Activated CD4-positive, alpha-beta T cell treated with anti-CD3 and anti-CD28 coated beads for 36 hours (primary cell): ENCODE measurements at places on chromosomes 5 and 9.
A peak's percentile ranks its signal among the peaks of the same experiment; 100 is the strongest.

DNA sequence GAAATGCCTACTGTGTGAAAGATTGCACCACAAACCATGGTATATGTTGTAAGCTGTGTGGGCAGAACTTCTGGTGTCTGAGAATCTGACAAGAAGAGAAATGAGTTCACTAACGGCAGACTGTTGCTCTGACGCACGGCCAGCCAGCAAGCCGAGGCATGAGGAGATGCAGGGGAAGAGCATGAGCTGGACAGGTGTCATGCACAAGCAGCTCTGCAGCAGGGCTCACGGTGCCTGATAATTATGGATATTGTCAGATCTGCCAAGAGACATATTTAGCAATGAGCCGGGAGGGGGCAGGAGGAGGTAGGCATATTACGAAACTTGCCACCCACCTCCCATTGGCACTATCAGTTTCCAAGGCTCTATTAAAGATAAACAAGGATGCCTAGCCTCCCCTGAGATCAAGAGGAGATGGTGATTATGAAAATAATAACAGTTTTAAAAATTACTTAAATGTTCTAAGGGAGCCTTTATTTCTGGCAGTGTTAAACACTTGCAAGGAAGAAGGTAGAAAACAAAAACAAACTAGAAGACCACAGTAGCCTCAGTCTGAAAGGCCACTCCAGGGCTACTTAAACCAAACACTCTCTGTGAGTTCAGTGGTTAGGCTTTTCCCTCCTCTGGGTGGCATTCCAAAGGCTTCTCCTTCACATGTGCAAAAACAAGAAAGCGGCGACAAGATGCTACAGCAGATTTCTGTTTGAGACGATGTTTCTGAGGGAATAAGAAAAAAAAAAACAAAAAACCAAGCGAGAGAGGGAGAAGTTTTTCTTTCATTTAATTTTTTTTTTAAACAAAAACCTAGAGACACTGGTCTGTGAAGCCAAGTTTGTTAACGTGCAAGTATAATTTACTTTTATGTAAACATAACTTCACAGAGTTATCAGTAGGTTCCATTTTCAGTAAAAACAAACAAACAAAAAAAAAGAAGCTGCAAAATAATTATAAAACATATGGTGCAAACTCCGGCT is 339.5 kb downstream of the BNC2 start:
- DNase-seq, result no peak

DNA sequence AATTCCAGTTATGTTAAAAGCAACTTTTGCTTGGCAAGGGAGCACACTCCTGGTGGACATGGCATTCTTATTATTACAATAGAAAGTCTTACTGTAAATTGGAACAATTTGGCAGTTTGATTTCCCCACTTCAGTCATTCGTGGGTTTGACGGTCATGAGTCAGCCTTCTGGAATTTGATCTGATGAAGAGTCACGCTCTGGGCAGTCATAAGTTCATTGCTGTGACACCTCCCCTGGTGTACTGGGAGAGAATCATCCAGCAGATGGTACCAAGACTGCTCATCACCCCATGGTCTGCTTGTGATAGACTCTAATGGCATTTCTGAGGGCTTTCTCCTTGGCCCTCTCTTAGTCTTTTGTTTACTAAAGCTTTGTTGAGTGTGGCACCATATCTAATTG is 53.8 kb downstream of the GLRA1 start:
- DNase-seq, result no peak

DNA sequence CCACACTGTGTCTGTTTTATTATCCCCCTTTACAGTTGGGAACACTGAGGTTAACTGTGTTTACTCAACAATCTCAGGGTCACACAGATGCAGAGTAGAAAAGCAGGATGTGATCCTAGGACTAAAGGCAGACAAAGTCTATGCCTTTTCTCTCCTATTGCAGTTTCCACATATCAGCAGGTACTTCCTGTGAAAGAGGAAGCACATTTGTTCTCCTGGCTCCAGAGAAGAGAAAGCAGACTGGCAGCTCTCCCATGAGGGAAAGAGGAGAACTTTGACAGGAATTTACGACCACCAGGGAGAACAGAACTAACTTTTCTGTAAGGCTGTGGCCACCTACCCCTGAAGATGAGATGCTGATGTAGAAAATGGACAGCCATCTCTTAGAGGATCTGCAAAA is 84.2 kb upstream of the TNC start:
- DNase-seq, result no peak

DNA sequence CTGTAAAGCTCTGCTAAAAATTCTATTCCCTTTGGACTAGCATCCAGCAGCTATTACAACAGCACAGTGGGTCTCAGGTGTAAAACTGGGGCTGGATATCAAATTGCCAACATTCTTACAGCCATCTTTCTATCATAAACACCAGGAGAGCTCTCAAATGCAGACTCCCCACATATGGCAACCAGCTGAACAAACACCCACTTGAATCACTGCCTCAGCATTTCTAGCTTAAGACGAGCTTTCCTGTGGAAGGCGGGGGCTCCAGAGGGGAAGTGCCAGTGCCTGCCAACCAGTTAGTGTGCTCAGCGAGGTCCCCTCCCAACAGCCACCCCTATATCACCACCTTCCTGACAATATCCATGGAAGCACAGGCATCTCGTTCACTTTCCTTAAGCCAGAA is 62.2 kb downstream of the IPPK start:
- DNase-seq, result no peak

- DNase-seq, result no peak
These were observed 126.2 kb upstream of the PCA3 start for GRCh38 chr9:76638001-76638400.

DNA sequence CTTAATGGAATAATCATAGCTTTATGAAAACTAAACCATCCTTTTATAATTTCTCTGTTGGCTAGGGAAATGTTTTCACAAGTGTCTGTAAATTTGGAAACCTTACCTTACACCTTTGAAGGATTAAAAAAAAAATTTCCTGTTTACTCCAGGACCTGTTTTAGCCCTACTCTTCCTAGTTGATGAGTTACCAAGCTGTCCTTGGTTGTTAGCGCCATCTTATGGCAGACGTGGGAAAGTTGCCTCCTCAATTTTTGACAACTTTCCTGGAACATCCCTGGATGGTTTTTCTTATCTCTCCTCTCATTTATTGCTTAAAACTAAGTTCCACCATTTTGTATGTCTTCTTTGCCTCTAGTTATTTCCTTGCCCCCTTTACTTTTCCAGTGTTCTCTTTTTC is 25.7 kb downstream of the ZSWIM6 start:
- DNase-seq, result peak; percentile 50

- no peak for DNase-seq
These were observed 38.0 kb downstream of the KCNV2 start for GRCh38 chr9:2755285-2755684.

- DNase-seq, result peak; percentile 24
These were observed at the start of gene TLX3 for GRCh38 chr5:171308453-171309275. Gene TLX3 (plus strand): TSS chr5:171309248. CDS start chr5:171309366, 118 bp downstream.

DNA sequence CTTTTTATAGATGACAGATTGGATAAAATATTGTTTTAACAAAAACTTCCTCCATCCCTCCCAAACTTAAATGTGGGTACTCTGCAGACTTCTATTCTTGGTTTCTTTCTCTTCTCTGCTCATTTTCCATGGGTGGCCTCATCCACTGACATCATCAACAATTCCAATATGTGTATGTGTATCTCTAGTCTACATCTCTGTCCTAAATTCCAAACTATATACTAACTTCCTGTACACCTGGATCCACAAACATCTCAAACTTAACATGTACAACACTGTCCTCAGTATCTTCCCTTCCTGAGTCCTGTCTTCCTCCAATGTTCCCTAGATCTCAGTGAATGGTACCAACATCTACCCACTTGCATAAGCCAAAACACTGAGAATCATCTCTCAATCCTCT is 28.5 kb upstream of the CDK5RAP2 start:
- no peak for DNase-seq

DNA sequence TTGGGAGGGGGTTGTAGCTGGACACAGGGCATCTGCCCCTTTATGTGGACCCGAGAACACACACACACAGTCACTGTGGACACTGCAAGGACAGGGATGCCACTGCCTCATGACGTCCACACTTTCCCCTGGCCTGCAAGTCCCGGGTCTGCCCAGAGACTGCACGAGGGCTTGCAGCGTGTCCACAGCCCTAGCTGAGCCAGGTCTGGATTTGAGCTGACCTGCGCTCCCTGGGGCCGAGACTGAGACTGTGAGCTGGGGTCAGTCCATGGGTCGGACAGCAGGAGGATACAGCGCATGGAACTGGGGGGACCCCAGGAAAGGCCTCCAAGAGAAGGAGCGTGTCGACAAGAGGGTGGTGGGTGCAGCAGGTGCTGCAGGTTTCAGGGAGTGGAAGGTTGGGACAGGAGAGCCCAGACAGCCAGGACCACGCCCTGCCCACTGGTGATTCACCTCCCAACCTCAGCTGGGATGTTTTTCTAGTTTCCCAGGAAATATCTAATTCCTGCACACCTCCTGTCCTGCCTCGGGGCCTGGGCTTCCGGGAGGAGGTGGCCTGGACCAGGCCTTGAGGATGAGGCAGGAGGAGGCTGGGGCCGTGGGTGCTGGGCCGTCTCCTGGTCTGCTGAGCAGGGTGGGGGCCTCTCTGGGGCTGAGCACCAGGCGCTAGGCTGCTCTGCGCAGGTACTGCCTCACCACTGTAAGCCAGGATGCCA is 806 bp upstream of the RNF224 start:
- no peak for DNase-seq

DNA sequence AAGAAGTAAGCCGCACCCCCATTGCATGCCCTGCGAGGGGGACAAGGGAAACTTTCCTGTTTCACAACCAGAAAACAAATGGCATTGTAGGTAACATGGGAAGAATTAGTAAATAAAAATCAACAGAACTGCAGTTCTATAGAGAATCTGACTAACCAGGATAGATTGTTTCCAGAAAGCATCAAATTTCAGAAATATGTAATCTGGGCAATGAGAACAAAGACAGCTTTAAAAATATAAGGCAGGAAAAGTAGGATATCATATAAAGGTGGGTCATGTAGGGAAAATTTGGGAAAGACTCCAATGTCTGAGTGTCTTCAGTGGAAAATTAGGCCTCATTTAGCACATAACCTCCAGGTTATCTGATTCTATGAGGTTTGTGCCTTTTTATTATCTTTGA is 58.3 kb upstream of the RANBP6 start:
- no peak for DNase-seq

DNA sequence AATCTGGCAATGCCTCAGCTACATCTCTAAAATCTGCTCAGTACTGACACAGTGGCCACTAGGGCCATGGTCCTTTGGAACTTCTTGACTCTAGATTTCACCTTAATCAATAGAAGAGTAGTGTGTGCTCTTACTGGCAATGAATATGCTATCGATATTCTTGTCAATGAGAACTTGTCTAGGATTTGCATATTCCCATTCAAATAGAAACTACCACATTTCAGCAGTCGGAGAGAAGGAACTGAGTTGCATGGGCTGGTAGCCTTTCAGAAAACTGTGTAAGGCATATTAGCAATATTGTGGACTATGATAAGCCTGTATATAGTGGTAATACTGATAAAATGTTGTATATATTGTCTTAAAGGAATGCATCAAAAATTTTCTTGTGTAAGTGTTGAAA is 45.3 kb upstream of the NAA35 start:
- DNase-seq, result no peak

DNA sequence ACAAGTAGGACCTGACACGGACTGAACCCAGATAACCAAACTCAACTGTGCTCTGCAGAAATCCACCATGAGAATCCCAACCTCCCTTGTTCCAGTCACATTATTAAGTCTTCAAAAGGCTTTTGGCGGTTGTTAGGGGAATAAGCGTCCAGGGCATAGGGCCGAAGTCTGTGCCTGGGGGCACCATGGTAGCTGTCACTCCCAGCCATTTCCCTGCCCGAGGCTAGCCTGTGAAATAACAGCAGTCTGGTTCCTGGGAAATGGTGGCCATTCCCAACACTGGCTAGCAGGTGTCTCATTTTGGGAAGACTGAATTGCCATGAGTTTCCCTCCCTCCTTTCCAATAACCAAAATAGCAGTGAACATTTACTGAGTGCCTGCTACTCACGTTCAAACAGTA is 122.2 kb downstream of the CRB2 start:
- no peak for DNase-seq

DNA sequence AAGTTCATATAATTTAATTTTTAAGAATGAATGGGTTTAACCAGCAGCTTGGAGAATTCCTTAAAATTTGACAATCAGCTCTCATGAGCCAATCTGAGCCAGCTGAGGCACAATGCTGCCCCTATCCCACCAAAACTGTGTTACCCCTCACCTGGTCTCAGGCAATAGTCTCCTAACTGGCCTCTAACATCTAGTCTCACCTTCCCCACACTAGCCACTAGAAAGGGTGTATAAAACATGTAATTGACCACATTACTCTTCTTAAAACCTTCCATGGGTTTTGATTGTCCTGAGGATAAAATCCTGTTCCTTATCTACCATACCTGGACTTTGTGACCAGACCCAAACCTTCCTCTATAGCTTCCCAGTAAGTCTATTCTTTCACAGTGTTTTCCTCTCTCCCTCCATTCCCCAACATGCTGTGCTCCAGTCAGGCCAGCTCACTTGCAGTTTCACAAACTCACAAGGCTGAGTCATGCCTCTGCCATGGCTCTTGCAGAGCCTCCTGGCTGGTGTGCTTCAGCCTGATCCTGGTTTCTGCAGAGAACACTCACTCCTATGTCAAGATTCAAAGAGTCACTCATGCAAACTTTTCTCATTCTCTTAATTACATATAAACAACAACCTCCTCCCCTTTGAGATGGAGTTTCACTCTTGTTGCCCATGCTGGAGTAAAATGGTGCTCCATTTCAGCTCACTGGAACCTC is 16.0 kb upstream of the ZCCHC7 start:
- DNase-seq, result peak; percentile 64

DNA sequence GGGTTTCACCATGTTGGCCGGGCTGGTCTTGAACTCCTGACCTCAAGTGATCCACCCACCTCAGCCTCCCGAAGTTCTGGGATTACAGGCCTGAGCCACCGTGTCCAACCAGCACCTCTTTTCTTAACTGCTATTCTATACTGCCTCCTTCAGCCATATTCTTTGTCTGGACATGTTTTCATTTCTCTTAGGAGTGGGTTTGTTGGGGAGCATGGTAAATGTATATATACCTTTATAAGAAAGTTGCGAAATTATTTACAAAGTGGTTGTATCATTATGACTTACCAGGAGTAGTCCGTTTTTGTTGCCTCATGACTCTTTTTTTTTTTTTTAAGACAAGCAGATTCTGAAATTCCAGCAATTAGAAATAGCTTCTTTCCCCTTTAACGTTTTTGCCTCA is 38.7 kb downstream of the CDC42SE2 start:
- no peak for DNase-seq

- peak; percentile 10 for DNase-seq
These were observed 232.3 kb upstream of the TBCA start for GRCh38 chr5:78008356-78008967.

- no peak for DNase-seq
These were observed 11.1 kb upstream of the VPS13A start for GRCh38 chr9:77166193-77166592.

- DNase-seq, result no peak
These were observed 18.0 kb upstream of the ENHO start for GRCh38 chr9:34540827-34541226.

GRCh38 chr5:154236011-154236410 is 45.5 kb downstream of the GALNT10 start:
- DNase-seq, result no peak

GRCh38 chr9:116599342-116599884 is 87.7 kb upstream of the TRIM32 start:
- no peak for DNase-seq
